AG08395 (cell line): ENCODE measurements at places on chromosomes 11 and 22.

DNA sequence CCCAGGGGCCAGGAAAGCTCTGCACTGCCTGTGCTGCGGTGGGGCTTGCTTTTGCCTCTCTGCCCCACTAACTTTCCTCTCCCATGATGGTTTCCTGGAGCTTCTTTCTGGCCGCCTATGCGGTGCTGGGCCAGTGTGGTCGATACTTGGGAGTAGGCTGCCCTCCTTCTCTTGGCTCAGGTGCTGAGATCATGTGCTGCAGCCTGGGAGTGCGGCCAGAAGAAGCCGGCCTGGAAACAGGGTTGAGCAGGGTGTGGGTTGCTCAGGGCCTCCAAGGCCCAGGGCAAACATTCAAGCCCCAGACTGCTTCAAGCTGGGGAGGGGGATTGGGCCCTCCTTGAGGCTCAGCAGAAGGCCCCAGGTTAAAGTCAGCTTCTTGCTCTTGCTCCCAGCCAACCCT is 125.0 kb downstream of the NTM start:
- DNase-seq, result no peak

DNA sequence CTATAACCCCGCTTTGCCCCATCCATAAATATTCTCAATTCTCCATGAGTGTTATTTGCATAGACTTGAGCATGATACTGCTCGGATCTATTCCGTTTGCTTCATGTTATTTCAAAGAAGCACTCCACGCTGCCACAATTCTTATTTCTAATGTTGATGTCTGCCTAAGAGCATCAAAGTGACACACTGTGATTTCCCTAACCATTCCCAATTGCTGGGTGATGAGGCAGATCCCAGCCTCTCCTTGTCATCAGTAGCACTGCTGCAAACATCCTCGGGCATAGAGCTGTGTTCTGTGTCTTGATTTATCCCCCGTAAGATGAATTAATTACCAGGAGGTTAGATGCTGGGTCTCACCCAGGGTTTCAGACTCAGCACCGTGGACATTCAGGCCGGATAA is 178.3 kb upstream of the SEZ6L start:
- DNase-seq, result no peak

- DNase-seq, result peak; percentile 42
These were observed 7.3 kb upstream of the NCF4 start for GRCh38 chr22:36853407-36854099.

DNA sequence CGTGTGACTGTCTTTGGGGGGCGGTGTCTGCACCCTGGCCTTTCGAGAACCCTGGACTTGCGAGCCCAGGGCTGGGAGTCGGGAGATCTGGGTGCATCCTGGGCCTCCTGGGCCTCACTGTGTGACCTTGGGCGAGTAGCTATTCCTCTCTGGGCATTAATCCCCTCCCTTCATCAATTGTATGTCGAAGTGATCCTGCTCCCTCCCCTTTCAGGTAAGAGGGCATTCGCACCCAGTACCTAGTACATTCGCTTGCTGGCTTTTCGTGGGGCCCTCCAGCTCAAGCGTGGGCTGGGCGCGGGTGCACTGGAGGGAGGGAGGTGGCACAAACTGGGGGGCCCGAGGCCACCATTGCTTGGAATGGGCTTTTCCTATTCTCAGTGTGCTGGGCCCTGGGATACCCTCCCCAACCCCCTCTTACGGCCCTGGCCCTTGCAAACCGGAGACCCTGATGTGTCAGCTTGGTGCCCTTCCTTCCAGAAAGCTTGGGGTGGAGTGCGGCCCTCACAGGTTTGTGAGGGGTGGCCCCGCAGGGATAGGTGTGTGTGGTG is 530 bp downstream of the USP35 start:
- no peak for DNase-seq

DNA sequence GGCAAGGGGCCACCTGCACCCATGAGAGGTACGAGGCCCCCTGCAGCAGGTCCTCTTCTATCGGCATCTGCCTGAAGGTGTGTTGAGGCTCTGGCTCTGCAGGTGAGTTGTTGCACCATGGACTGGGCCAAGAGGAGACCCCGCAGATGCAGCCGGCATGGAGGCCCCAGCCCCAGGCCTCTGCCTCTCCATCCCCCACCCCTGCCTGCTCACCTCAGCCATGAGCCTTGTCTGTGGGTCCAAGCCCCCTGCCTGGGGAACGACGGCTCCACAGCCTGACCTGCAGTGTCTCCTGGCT is 1386.2 kb downstream of the BRD1 start:
- DNase-seq, result no peak

GRCh38 chr11:2975594-2975993 is 16.5 kb downstream of the NAP1L4 start:
- DNase-seq, result peak; percentile 54

- no peak for DNase-seq
These were observed 204.5 kb downstream of the RAB38 start for GRCh38 chr11:87970762-87971161.

GRCh38 chr11:63502252-63502820 is 3.5 kb upstream of the LGALS12 start:
- DNase-seq, result no peak

- DNase-seq, result no peak
These were observed 79.1 kb downstream of the MSANTD4 start for GRCh38 chr11:105942921-105943320.

GRCh38 chr11:108559340-108559739 is 34.2 kb downstream of the EXPH5 start:
- DNase-seq, result peak; percentile 50

- no peak for DNase-seq
These were observed 552.9 kb downstream of the NTM start for GRCh38 chr11:131923309-131923708.

GRCh38 chr11:108838792-108839105 is 173.9 kb downstream of the DDX10 start:
- DNase-seq, result no peak

GRCh38 chr11:93024369-93024768 is 54.9 kb downstream of the MTNR1B start:
- no peak for DNase-seq

- no peak for DNase-seq
These were observed 440.4 kb downstream of the BUD13 start for GRCh38 chr11:116332391-116332790.

- DNase-seq, result no peak
These were observed 11.7 kb downstream of the GVQW3 start for GRCh38 chr11:76392870-76393269.

DNA sequence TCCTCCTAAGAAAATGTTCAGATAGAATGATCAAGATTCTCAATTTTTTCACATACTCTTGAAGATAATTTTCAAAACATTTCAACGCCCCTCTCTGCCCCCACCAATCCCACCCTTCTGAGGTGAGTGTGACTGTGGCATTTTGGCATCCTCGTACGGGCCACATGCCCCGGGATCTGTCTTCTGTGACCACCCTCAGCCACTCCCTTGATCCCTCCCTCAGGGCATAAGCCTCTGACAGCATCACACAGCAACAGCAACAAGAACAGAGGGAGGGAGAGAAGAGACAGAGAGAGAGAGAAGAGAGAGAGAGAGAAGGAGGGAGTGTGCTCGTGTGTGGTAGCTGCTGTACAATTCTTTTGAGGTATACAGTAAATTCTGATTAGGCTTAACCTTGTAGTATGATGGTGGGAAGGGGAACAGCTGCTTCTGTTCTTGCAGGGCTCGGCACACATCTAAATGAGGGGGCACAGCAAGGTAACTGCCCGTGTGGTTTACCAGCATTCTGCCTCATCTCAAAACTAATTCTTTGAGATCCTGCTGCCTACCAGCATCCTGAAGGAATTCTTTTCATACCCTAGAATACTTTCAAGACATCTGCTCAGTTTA is 21.4 kb downstream of the SCUBE2 start:
- no peak for DNase-seq

DNA sequence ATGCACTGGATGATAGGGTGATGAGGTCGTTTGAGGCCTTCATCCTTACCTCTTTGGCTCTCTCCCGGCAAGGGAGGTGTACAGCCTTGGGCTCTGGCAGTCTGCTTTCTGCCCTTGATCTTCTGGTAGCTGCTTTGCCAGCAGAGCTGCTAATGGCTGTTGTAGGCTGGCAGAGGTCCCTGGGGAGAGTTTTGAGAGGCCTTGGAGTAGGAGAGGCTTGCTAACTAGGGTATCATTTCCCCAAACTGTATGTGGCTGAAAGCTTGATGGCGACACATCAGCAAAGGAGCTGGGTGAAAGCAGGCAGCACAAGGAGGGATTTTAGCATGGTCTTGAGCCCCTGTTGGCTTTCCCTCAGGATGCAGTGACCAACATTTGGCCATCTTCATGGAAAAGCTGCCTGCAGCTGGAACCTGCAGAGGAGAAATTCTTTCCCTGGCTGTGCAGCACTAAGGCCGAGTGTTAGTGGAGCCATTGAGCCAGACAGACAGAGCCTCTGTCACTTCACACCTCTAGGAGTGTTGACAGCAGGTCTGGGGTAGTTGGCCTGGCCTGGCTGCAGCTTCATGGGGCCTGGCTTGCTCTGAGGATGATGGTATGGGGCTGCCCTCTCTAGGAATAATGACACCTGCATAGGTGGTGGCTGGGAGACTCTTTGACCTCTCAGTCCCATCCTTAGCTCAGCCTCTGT is 3.5 kb upstream of the AMPD3 start:
- no peak for DNase-seq

- no peak for DNase-seq
These were observed 8.9 kb downstream of the RDX start for GRCh38 chr11:110287537-110287936.

DNA sequence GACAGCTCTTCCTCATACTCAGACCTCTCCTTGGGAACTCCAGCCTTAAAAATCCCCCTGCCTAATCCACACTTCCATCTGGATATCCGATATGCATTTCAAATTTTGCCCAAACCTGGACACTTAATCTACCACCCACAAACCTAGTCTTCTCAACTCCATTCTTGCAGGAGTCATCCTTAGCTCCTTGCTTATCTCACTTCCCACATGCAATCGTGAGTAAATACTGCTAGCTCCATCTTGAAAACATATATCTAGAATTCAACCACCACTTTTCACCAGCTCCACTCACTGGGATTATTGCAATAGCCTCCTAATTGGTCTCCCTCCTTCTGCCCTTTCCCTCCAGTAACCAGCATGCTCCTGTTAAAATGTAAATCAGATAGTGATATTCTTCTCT is 2.6 kb upstream of the MYOD1 start:
- DNase-seq, result no peak

DNA sequence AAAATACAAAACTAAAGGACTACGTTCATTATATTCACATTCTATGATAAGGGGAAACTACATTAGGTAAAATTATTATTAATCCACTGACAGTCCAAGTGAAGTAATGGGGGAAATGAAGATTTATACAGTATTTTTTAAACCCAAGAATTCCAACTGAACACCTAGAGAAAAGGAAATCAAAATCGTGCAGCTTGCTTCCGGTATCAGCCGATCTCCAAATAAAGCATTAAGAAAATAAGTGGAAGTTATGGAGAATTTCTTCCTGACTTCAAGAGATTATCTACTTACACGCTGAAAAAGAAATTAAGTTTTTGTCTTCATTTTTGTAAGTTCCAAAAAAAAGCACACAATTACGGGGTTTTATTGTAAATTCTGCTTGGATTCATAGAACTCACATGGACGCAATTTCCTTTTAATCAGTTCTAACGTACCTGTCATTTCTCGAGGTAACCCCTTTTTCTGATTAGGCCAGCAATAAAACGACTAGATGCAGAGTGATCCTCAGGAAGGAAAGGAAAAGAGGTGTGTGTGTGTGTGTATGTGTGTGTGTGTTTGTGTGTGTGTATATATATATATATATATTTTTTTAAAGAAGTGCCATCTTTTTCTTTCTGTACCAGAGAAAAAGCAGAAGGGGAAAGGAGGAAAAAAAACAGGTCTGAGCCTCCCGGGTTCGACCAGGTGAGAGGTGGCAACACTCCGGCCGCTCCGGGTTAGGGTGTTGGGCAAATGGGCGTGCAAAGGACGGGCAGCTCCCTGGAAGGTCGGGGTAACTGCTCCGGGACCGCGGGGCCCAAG is 1.1 kb downstream of the ZBTB44 start:
- DNase-seq, result no peak

GRCh38 chr22:33565580-33565995 is 354.7 kb downstream of the LARGE1 start:
- no peak for DNase-seq

GRCh38 chr11:117828611-117829368 is 4.2 kb upstream of the FXYD2 start:
- peak; percentile 61 for DNase-seq

- no peak for DNase-seq
These were observed 10.4 kb downstream of the PISD start for GRCh38 chr22:31651664-31652063.

GRCh38 chr22:41551877-41552582 is 7.8 kb upstream of the POLR3H start:
- no peak for DNase-seq

DNA sequence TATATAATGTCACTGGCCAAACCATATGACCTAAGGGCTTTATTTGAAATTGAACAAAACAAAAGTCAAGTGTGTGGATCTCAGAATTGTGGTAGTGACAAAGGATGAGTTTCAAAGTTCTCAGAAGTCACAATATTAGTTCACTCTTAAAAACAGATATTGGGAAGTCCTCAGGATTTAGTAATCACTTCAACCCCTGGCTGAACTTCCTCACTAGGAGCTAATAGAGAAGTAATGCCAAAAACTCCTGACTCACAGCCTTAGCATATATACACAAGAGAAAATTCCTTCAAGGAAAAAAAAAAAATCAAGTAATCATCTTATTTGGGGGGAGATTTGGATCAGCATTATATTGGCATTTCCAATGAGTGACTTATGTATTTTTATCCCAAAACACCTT is 75.6 kb upstream of the APOA1 start:
- peak; percentile 74 for DNase-seq

GRCh38 chr11:42237701-42238235 is 778.3 kb upstream of the LRRC4C start:
- DNase-seq, result peak; percentile 51

DNA sequence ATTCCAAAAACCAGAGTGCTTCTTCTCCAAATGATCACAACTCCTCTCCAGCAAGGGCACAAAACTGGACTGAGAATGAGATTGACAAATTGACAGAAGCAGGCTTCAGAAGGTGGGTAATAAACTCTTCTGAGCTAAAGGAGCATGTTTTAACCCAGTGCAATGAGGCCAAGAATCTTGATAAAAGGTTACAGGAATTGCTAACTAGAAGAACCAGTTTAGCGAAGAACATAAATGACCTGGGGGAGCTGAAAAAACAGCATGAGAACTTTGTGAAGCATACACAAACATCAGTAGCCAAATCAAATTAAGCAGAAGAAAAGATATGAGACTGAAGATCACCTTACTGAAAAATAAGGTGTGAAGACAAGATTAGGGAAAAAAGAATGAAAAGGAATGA is 15.5 kb downstream of the OR52M1 start:
- DNase-seq, result no peak

DNA sequence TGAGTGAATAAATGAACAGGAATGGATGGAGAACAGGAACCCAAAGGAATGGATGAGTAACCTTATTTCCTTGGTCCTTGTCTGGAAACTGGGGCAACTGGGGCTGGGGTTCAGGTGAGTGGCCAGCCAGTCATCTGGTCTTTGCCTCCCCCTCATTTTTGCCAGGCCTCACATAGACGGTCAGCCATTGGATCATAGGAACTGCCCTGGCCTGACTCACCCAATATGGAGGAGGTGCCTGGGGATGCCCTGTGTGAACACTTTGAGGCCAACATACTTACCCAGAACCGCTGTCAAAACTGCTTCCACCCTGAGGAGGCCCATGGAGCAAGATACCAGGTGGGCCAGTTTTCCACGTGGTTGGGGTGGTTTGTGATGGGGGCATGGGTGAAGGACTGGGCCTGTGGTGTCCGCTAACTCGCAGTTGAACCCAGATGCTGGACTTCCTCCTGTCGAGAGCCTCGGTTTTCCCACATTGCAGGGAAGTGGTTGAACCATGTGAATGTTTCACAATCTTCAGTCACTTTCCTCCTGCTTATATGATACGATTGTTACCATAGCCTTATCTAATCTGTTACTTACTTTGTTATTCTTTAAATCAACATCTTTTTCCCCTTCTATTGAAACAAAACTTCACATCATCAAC is 4.4 kb downstream of the TRIOBP start:
- DNase-seq, result no peak
